ENCODE measurements at places on chromosomes 6 and 20.

- DNase-seq: no peak
Measured at GRCh38 chr6:150081702-150082101, 12.8 kb upstream of the ULBP3 start.

DNA sequence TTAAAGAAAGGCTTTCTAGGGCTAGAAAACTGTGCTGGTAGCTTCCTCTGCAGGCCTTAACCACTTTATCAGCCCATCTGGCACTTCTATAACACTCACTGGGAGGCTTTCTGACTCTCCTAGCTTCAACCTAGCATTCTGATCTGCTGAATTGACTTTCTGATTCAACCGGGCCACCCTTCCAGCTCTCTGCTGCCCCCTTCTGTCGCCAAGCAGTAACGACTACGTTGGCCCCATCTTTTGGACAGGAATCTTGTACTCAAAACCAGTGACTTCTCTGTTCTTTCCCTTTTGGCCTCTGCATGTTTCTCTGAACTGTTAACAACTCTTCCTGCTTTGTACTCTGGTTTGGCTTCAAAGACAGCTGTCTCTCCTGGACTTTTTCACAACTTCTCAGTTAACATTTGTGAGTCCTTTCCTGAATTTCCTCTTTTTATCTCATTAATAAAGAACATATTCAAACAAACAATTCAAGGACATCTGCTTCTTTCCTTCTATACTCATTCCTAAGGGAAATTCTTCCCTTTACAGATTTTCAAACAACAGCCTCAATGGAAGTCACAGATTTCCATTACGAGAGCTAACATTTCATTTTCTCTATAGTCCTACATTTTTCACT, 43.9 kb upstream of the FAM135A start:
- DNase-seq: peak; percentile 84

DNA sequence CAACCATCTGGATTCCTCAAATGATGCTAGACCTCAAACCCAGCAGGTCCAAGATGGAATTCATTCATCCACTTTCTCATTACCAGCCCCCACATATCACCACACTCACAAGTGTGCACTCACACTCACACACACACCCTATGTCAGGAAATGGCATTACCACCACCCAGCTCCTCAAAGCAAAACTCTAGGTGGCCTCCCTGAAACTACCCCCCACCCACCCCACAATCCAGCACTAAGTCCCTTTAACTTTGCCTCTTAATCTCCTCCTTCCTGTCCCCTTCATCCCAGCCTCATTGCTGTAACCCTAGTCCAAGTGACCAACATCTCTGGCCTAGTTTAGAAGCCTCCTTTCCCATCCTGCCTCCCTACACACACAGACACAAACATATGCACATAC, 109.4 kb downstream of the TNFAIP3 start:
- DNase-seq: no peak

- DNase-seq: no peak
Measured at GRCh38 chr20:584161-584970, 25.7 kb downstream of the TCF15 start.

- DNase-seq: no peak
Measured at GRCh38 chr6:23077772-23078171, 508.4 kb downstream of the HDGFL1 start.

GRCh38 chr6:66948106-66948505, 1241.1 kb upstream of the EYS start:
- no peak for DNase-seq

DNA sequence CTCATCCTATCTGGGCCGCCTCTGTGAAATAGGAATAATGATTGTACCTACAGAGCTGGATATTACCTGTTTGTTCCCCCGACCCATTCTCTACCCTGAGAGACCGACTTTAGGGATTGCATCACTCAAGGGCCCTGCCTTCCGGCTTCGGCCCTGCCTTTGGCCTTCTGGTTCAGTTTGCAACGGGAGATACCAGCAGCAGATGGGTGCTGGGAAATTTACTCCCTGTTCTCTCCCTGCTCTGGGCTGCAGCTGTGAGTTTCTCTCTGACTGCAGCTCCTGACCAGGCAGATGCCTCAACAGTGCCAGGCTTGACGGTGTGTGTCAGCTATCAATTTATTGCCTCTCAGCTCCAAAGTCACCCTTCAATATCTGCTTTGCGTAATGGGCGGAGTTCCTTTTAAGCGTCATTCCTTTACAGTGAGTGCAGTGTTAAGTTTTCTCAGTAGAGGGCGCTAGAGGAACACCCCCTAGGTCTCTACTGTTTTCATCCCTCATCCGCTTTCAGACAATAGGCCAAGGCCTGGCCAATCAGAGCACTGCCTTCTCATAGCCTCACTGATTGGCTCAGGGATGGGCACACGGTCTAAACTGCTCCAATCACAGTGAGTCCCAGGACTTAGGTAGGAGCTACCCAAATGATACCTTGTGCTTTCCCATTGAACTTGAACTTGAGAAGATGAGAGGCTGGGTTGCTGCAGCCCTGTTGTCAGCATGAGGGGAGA, 30.0 kb downstream of the KCNG1 start:
- no peak for DNase-seq

DNA sequence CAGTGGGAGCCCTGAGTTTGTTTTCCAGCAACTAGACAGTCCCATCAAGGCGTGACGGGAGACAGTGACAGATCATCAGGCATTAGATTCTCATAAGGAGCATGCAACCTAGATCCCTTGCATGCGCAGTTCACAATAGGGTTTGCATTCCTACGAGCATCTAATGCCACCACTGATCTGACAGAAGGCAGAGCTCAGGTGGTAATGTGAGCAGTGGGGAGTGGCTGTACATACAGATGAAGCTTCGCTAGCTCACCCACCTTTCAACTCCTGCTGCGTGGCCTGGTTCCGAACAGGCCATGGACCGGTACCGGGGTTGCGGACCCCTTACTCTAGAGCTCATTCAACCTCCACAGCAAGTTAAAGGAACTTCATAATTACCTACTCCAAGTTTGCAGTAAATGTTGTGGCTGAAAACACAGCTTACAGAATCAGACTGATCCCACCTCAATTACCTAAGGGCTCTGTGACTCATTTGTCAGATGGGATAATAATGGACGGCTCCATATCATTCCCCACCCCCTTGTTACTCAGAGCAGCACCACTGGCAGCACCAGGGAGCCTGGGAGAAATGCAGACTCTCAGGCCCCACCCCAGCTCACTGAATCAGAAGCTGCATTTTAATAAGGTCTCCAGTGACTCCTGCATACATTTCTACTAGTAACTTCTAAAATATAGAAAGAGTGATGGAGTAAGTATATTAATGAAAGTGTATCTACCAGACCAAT, 15.7 kb downstream of the PXMP4 start:
- no peak for DNase-seq

DNA sequence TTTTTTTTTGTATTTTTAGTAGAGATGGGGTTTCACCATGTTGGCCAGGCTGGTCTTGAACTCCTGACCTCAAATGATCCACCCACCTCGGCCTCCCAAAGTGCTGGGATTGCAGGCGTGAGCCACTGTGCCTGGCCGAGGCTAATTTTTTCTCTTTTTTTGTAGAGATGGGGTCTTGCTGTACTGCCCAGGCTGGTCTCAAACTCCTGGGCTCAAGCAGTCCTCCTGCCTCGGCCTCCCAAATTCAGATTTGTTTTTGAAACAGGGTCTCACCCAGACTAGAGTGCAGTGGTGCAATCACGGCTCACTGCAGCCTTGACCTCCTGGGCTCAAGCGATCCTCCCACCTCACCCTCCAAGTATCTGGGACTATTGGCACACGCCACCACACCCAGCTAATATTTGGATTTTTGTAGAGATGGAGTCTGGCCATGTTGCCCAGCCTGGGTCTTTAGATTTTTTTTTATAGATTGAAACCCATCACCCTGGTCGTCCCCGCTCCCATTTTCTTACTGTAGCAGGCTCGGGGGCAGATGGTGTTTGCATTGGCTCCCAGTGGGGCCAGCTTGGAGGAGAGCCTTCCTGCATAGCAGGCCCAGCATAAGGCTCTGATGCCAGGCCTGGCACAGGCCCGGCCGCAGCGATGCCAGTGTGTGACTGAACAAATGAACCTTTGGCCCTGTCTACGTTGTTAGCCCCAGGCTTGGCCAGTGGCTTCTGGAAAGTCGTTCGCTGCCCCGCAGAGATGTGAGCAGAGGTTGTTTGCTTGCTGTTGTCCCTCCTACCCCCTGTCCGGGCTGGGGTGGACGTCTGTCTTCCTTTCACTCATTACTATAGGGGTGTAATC, 4.3 kb upstream of the MTG2 start:
- peak; percentile 49 for DNase-seq

GRCh38 chr6:143695130-143695968, 17.6 kb downstream of the PHACTR2 start:
- DNase-seq: no peak

DNA sequence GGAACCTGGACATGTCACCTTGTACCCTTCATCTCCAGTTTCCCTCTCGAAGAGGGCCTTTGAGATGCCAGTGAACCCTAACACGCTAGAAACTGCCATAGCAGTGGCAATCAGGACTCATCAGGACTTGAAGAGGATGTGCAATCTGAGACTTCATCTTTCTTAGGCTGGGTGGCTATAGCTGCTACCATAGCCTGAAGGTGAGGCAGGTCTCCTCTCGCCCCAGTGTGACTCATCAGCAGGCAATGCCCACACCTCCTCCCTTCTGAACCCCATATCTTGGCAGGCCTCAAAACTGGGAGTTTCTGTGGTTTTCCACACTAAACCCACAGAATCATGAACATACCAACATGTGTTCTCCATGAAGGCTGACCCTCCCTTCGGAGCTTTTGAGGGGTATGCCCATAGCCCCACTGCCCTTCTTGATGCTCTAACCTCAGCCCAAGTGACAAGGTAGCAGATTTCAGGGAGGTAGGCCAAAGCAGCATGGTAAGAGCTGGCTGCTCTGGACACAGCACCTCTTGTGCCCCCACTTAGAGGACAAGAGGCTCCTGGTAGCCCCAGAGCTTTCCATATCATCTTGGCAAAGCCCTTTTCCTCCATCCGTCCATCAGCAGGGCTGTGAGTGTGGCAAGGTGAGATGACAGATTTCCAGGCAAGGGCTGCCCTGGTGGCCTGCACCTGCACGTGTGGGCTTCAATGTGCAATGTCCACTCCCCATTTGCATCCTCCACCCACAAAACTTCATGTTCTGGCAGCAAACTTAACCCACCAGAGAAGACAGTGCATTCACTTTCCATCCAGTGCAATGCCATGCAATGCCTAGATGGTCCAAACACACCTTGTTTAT, 2.6 kb downstream of the BLCAP start:
- no peak for DNase-seq

DNA sequence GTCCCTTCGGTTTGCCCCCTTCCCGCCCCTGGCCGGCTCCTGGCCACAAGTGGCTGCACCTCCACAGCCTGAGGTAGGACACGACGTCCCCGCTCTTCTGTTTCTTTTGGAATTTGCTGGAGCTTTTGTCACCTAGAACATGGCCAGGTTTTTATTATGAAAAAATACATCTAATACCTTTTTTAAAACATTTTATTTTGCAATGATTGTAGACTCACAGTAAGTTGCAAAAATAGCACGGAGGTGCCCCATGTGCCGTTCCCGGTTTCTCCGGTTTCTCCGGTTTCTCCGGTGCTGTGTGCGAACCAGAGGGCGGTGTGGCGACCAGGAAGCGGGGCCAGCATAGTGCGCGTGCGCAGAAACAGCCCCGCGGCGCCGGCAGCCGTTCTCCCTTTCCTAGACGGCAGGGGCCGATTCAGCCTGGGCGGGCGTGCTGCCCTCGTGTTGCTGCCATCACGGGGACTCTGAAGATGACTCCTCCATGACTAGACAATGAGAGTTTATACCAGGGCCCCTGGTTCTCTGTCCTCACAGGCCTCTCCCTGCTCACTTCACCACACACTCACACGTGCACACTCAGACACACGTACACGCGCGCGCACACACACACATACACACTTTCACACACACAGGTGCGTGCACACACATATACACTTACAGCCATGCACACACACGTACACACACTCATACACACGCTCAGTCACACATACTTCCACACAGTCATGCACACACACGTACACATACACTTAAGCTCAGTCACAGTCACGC, 102.1 kb downstream of the TMEM242 start:
- peak; percentile 96 for DNase-seq

- DNase-seq: no peak
Measured at GRCh38 chr20:29741594-29741893, 1515.9 kb upstream of the DEFB115 start.

GRCh38 chr20:17605131-17605660, 35.3 kb downstream of the DSTN start:
- peak; percentile 78 for DNase-seq

- peak; percentile 31 for DNase-seq
Measured at GRCh38 chr6:5782783-5783547, 223.8 kb downstream of the NRN1 start.

DNA sequence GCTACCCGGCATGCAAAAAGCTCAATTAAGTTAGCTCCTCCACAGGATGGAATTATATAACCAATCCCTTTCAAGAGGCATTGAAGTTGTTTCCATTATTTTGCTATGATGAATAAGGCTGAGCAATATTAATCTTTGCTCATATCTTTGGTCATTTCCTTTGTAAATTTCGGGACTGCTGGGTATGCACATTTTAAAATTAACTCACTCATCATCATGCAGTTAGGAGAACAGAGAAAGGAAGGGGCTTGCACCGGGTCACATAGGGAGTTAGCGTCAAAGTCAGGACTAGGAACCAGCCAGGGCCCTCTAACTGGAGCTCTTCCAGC, 430 bp upstream of the FAM110A start:
- no peak for DNase-seq

DNA sequence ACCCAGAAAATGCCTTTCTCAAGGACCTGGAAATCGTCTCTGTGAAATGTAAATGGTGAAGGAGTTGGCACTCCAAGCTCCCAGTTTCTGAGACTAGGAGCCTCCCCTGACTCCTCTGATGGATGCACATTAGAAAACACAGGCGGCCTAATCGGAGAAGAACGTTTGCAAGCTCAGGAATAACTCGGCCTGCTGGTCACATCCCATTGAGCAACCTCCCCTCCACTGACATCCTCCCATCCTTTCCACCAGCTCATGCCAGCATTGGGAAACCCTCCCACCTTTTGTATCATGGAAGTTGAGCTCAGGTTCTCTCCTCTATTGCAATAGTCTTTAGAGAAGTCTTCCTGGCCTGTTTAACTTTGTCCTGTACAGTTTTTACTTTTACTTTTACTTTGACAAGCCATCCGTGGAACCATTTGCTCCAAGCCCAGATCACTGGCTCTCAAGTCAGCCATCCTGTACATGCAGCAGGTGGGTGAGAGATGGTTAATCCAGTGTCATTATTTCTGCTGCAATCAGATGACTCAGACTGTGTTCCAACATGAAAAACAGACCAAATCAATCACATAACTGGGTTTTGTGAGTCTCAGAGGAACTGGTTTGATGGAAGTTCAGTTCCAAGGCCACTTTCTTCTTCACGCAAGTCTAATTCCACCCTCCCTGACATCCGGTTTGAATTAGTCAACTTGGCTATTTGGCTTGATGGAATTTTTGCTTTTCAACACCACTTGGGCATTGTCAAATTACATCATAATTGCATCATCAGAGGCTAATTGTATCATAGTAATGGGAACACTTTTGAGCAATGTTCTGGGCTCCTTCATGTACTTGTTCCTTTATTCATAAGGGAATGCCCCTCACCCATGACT, 619.4 kb upstream of the CDH4 start:
- DNase-seq: no peak
